ENCODE measurements at places on chromosomes 7 and 10. TPM values are rescaled to one million over a fixed set of nuclear protein-coding genes. Genes with fewer than 3 reads are reported as not detected.

- DNase-seq = no peak
Observed at GRCh38 chr10:43196131-43196980, 58.1 kb downstream of the CSGALNACT2 start.

GRCh38 chr7:139439375-139439774 is 44.1 kb downstream of the KLRG2 start:
- no peak for DNase-seq

- DNase-seq = no peak
Observed at GRCh38 chr7:20199015-20199737, 18.0 kb downstream of the MACC1 start.

- DNase-seq = no peak
Observed at GRCh38 chr7:77328669-77329068, 87.5 kb downstream of the GSAP start.

DNA sequence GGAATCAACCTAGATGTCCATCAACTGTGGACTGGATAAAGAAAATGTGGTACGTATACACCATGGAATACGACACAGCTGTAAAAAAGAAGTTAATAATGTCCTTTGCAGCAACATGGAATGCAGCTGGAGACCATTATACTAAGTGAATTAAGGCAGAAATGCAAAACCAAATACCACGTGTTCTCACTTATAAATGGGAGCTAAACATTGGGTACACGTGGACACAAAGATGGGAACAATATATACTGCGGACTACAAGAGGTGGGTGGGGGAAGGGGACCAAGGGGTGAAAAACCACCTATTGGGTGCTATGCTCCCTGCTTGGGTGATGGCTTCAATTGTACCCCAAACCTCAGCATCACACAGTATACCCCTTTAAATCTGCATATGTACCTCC is 385.5 kb downstream of the SORCS3 start:
- DNase-seq = no peak

DNA sequence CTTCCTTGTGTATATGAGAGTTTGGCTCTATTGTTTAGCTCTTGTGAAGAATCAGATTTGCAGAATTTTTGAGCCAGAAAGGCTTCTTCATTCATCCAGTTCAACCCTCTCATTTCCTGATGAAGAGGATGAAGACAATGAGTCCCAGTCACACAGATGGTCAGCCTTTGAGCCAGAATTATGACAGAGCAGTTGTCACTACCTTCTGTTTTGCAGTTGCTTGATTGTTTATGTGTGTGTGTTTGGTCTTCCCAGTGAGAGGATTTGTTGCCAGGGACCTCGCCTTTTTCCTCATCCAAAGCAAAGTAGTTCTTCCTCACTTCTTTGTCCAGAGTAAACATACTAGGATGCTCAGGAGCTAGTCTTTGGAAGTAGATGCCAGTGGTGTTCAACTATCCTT is 15.6 kb downstream of the MDFIC start:
- DNase-seq = no peak

Gene MSMB
- not detected for total RNA-seq

Measured in cerebellum (tissue), 4 donors.